Cortex of kidney (tissue), 1 donor: ENCODE measurements at places on chromosomes 11 and 22.

GRCh38 chr11:96045622-96046456 lies 121.9 kb upstream of the MTMR2 start:
- DNase-seq, result no peak

GRCh38 chr11:124762624-124763155 lies 600 bp upstream of the ESAM start:
- DNase-seq, result no peak

DNA sequence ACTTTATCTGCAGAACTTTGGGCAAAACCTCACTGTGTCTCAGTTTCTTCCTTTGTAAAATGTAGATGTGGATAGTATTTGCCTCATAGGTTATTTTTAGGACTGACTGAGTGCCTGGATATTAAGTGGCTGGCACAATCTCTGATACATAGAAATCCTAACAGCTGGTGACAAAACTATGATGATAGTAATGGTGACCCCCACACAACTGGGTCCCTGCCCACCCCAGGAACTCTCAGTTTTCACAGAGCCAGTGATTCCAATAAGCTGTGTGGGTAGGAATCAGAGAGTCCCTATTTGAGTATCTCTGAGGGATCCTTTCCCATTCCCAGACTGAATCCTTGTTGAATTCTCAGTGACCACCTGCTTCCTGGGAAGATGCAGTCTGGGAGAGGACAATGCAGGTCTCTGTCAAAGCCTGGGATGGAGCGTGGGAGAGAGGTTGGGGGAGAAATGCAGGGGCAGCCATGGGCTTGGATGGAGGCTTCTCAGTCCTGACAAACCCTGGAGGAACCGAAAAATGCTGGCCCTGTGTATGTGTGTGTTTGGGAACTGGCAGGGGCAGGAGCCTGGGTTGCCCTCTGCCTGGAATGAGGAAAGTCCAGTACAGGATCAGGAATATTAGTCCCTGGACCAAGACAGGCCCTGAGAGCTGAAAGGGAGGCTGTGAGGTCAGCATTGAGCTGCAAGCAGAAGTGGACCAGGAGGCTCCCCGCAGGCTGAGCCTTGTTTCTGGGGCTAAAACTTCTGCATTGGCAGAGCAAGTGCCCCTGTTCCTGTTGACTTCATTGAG lies 6.1 kb upstream of the P2RY6 start:
- no peak for DNase-seq

GRCh38 chr11:29280452-29280851 lies 736.4 kb downstream of the KCNA4 start:
- DNase-seq, result no peak

GRCh38 chr11:56396047-56396446 lies 16.4 kb upstream of the OR5AL1 start:
- no peak for DNase-seq

DNA sequence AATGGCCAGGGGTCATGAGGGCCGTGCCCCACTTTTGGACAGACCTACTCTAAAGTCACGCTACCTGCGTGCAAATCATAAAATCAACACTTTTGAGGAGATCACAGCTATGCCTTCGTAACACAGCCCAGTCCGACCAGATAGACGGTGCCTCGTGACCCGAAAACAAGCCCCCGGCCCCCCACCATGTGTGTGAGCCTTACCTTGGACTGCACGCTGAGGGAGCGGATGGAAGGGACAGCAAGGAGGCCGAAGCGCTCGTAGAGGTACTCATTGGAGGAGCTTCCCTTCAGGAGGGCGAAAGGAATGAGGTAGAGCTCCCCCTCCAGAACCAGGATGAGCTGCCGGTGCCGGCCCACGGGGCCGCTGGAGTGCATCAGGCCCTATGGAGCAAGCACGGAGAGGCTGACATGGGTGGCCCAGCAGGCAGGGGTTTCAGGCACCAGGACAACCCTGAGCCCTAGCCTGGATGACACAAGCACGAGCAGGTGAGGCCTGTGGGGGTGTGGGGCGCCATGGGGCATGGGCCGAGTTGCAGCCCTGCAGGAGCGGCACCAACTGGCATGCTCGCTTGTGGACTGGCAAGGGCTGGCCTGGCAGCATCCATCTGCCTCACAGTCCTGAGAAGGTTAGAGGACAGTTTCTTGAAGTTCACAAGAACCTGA lies 82.2 kb upstream of the PITPNB start:
- no peak for DNase-seq

DNA sequence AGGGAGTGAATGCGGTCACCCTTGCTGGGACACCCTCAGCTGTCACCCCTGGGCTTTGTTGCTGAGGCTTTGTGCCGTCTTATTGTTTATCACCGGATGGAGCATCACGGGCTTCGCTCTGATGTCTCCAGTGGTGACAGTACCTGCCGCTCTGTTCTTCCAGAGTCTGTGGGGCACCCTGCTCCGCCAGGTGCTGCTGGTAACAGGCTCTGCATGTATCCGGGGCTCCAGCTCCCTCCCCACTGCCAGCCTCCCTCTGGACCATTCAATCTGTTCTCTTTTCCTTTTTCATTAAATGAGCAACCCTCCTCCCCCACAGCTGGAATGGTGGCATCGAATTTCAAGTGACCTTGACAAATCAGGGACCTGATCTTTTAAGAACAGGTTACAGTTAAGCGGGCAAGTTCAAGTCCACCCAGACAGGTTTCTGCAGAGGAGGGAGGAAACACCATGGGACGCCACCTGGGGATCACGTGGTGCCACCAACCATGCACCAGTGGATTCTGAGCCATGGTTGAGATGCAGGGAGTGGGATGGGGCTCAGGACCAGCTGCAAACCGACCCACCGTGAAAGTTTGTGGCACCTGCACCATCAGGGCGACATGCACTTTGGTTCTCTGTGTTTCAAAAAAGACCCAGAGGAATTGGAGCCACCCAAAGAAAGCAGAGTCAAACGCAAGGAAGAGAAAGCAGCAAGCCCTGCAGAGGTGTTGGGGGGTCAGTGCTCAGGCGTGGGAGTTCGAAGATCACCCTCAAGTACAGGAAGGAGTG lies 89.3 kb downstream of the BCR start:
- DNase-seq, result no peak

- no peak for DNase-seq
These were observed 137.1 kb downstream of the CSNK2A3 start for GRCh38 chr11:11215944-11216343.
